ENCODE measurements at places on chromosomes 16 and 17.

- DNase-seq = no peak
Observed at GRCh38 chr17:50615828-50616227, 18.9 kb upstream of the ABCC3 start.

GRCh38 chr17:40699371-40699770 is 4.2 kb downstream of the KRT24 start:
- DNase-seq = no peak

DNA sequence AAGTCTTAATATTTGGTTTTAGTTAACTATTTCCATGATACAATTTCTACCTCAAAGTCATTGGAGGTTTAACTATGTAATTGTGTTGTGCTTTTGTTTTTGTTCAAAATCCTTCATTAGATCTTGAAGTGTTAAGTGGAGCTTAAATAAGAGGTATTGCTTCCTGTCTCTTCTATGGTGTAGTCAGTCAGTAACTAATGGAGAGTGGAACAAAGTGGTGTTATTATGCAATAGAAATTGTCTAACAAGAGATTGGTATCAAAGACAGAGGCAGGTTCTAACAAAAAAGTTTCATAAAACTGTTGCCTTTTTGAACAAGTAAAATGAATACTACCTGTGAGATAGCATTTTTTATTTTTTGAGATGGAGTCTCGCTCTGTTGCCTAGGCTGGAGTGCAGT is 45.2 kb downstream of the GRB7 start:
- DNase-seq = no peak

- no peak for DNase-seq
Observed at GRCh38 chr17:4872786-4873185, 26.6 kb upstream of the C17orf107 start.

- no peak for DNase-seq
Observed at GRCh38 chr17:22600644-22601298, 908.4 kb downstream of the KCNJ18 start.

- no peak for DNase-seq
Observed at GRCh38 chr17:80092959-80093358, 8.4 kb upstream of the GAA start.

GRCh38 chr17:47875011-47875985 is 20.7 kb upstream of the SP2 start:
- DNase-seq = no peak

GRCh38 chr16:14505846-14506245 is 124.2 kb downstream of the PARN start:
- DNase-seq = no peak

DNA sequence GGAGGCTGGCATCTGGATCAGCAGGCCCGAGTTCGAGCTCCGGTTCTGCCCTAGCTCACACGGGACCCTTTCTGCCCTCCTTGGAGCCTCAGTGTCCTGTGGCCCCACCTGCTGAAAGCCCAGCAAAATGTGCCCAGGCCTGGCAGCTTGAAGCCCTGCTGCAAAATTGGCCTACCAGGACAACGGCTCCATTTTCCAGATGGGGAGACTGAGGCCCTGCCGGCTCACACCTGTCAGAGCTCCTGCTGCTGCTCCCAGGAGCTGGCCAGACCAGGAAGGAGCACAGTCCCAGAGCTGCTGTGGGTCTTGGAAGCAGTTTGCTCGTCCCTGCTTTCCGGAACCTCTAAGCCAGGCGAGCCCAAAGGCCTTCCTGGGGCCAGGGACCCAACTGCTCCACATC is 17.4 kb downstream of the ZNF469 start:
- no peak for DNase-seq

DNA sequence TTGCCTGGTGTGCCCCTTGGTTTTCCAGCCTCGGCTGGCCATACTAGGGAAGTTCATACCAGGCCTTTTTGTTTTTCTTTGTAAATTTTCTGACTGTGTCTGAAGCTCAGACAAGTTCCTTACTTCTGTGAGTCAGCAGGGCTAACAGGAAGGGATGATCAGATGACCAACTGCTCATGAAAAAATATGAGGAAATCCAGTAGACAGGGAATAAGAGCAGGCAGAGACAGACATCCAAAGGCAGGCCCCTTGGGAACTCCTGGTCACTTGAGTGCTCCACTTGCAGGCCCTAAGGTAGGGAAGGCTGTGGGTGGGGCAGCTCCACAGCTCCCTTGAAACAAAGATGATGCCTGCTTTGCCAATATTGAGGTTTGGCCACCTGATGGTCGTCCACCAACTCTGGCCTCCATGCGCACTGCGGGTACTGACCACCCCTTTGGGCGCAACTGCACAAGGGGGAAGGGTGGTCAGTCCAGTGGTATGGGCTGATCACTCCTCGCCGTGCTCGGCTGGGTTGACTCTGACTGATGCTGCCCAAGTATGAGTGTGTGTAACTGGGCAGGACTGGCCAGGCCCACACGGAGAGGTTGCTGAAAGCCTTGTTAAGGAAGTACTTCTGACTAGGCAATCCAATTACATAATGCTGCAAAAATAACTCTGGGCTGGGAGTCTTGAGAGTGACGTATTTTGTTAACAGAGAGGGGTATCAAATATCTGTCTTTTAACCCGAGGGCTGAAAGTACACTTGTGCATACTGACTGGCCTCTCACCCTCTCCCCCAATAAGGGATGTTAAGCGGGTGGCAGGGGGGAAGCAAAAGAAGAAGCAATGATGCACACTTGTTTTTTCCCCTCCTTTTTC is 20.8 kb upstream of the ZFHX3 start:
- no peak for DNase-seq

DNA sequence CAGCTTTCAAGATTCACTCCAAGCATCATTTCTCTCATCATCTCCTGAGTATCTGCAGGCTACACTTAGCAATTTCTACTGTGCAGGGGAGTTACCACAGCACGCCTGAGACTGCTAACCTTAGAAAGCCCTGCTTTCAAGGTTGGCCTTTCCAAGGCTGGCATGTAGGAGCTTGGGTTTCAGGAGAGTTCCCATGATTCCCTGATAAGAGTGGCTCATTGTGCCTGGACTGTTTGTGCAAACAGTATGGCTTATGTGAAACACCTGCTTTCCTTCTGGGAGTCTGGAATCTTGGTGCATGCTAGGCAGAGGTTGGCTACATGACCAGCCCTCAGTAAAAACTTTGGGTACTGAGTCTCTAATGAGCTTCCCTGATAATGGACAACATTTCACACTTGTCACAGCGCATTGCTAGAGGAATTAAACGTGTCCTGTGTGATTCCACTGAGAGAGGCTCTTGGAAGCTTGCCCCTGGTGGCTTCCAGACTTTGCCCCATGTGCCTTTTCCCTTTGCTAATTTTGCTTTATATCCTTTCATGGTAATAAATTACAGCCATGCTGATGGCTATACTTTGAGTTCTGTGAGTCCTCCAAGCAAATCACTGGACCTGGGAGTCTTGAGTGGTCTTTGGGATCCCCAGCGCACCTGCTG is 19.7 kb upstream of the RGS9 start:
- no peak for DNase-seq

GRCh38 chr17:78200451-78200850 is 13.3 kb downstream of the AFMID start:
- no peak for DNase-seq

Data from cortex of kidney (tissue), 1 donor.